ENCODE measurements at places on chromosomes 4 and X. TPM values are rescaled to one million over a fixed set of nuclear protein-coding genes. Genes with fewer than 3 reads are reported as not detected.

GRCh38 chrX:150506486-150506885 lies 61.9 kb upstream of the MTM1 start:
- DNase-seq: no peak

GRCh38 chrX:71489540-71489939 lies 43.4 kb upstream of the OGT start:
- no peak for DNase-seq

Gene DUSP9
- total RNA-seq: under 0.01 TPM

- no peak for DNase-seq
Observed at GRCh38 chr4:26406346-26406975, 83.8 kb downstream of the CCKAR start.

- no peak for DNase-seq
Observed at GRCh38 chr4:183821076-183821853, 83.8 kb upstream of the STOX2 start.

Gene ADGRA3
- 15.3 TPM for total RNA-seq

DNA sequence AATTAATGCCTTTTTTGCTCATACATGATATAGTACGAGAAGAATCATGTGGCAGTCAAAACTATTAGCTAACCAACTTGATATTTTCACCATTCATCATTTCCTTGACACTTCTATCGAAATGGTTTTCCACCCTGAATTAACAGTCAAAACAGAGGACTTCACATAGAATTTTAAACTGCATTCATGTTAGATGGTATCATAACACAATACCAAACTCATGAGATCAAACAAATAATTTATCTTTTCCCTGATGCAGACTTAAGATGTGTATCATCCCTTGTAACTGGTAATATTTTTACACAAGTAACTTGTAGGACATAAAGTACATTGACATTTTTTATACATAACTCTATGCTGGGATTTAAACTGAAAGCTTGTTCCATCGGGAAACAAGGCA lies 18.2 kb upstream of the ANTXR2 start:
- DNase-seq: no peak

DNA sequence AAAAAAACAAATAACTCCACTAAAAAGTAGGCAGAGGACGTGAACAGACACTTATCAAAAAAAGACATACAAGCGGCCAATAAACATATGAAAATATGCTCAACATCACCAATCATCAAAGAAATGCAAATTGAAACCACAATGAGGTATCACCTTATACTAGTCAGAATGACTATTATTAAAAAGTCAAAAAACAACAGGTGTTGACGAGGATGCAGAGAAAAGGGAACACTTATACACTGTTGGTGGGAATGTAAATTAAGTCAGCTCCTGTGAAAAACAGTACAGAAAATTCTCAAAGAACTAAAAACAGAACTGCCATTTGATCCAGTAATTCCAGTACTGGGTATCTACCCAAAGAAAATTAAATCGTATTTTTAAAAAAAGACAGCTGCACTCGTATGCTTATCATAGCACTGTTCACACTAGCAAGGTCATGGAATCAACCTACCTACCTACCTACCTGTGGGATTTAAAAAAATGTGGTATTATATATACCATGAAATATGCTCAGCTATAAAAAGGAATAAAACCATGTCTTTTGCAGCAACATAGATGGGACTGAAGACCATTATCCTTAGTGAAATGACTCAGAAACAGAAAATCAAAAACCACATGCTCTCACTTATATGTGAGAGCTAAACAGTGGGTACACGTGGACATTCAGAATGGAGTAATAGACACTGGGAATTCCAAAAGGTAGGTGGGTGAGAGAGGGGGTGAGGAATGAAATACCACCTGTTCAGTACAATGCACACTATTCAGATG lies 24.8 kb upstream of the PTPN13 start:
- no peak for DNase-seq

Gene CCNG2
- 24.7 TPM for total RNA-seq

DNA sequence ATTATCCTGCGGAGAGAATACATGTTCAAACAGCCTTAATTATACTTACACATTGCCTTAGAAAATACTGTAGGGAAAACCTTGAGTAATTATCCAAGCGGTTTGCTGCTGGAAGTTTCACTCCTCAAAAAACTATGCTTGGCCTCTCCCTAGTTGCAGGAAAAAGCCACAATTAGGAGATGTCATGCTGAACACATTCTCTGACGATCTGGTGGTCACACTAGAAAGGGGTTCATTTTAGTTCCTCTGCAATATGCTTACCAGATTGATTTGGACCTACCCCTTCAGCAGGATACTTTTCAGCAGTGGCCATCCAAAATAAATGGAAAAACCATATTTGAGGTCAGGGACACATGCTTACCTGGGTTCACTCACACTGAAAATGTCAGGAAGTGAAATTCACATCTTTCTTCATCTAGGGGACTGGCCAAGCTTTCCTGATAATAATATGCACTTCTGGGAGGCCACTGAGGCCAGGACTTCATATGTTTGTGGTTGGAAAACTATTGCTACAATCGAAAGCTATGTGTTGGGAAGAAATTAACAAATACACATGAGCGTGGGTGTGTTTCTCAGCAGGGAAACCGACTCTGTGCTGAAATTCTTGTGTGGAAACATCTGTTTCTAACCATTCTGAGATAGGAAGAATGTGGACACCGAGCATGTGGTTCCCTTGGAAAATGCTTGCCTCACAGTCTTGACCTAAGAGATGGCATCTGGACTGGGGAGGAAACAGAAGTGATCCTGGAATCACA lies 68.8 kb downstream of the ATXN3L start:
- peak; percentile 32 for DNase-seq

- DNase-seq: no peak
Observed at GRCh38 chrX:118066867-118067515, 49.6 kb downstream of the KLHL13 start.

GRCh38 chr4:5545271-5545670 lies 163.1 kb downstream of the EVC2 start:
- DNase-seq: peak; percentile 64

Gene CA5B
- total RNA-seq: 1.5 TPM

DNA sequence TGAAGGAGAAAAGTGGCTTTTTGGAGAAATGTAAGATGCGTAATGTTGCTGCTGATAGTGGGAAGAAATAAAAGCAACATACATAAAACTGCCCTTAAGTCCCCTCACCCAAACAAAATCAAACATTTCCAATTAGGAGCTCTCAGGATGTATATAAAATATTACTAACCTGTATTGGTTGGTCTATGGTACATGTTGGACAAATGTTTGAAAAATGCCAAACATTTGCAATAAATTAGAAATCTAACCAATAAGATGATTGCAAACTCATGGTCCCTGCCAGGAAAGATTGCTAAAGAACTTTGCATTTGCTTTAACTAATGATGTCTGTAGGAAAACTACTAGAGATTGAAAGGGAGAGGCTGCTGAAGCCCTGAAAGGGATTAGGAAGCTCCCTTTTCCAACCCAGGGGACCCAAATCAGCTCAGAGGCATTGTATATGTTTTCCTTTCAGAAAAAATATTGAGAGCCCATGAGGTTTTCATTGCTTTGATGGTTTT lies 1.8 kb downstream of the SFRP2 start:
- no peak for DNase-seq

Gene GUCY2F
- total RNA-seq: not detected

- no peak for DNase-seq
Observed at GRCh38 chr4:185004562-185005218, 13.6 kb upstream of the HELT start.

- DNase-seq: no peak
Observed at GRCh38 chr4:27524224-27524623, 663.6 kb downstream of the STIM2 start.

Gene GPR82
- not detected for total RNA-seq

- DNase-seq: no peak
Observed at GRCh38 chrX:115687595-115687994, 126.6 kb downstream of the PLS3 start.

- DNase-seq: no peak
Observed at GRCh38 chrX:29067351-29067750, 480.1 kb downstream of the IL1RAPL1 start.

DNA sequence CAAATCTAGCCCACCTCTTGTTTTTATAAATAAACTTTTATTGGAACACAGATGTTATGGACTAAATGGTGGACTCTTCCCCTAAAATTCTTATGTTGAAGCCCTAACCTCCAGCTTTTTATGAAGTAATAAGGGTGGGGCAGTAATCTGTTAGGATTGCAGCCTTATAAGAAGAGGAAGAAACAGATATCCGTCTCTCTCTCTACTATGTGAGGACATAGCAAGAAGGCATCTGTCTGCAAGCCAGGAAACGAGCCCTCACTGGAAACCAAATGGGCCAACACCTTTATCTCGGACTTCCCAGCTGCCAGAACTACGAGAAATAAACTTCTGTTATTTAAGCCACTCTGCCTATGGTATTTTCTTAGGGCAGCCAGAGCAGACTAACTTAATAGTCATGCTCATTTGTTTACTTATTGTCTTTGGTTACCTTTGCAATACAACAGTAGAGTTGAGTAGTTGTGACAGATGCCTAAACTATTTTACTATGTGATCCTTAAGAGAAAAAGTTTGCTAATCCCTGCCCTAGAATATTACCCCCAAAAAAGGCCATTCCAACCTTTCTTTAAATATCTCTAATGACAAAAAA lies 67.4 kb downstream of the MANBA start:
- DNase-seq: no peak

DNA sequence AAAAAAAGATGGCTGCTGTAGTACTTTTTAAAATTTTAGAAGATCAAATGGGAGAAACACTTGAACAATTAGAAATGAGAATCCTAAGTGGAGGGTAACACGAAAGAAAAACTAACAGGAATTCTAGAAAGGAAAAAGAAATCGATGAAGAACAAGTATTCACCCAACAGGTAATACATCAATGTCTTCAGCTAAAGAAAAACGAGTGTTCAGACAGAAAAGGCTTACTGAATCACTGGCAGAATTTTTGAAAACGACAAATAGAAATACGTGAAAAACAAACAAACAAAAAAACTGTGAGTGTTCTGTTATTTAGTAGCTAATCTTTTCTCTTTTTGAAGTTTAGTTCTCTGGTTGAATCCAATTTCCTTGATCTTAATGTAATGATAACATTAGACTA lies 1.8 kb downstream of the MAD2L1 start:
- DNase-seq: no peak

DNA sequence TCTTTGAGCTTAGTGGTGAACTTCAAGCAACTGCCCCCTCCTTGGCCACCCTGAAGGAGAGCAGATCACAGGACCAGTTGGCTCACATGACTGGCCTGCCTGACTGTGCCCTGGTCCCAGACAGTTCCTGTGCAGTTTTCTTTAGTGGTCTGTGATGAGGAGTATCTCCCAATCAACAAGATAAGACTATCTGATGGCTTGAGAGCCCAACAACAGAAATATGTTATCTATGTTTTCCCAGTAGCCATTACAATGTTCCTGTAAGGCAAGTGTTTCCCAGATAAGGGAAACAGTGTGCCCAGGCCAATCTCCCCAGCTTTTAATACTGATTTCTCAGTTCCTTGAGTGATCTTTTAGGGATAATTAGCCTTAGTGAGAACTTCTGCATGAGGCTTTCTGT lies 14.2 kb upstream of the TIMM8A start:
- DNase-seq: no peak

DNA sequence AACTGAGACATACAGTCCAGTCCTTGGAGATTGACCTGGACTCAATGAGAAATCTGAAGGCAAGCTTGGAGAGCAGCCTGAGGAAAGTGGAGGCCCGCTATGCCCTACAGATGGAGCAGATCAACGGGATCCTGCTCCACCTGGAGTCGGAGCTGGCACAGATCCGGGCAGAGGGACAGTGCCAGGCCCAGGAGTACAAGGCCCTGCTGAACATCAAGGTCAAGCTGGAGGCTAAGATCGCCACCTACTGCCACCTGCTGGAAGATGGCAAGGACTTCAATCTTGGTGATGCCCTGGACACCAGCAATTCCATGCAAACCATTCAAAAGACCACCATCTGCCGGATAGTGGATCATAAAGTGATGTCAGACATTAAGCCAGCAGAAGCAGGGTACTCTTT lies 20.4 kb upstream of the FRMPD3 start:
- peak; percentile 15 for DNase-seq

Gene BMPR1B
- 0.38 TPM for total RNA-seq

Gene GLRA3
- not detected for total RNA-seq

GRCh38 chr4:1948232-1948631 lies 60.5 kb downstream of the NELFA start:
- DNase-seq: no peak

- DNase-seq: no peak
Observed at GRCh38 chr4:114807357-114807756, 208.8 kb downstream of the UGT8 start.

DNA sequence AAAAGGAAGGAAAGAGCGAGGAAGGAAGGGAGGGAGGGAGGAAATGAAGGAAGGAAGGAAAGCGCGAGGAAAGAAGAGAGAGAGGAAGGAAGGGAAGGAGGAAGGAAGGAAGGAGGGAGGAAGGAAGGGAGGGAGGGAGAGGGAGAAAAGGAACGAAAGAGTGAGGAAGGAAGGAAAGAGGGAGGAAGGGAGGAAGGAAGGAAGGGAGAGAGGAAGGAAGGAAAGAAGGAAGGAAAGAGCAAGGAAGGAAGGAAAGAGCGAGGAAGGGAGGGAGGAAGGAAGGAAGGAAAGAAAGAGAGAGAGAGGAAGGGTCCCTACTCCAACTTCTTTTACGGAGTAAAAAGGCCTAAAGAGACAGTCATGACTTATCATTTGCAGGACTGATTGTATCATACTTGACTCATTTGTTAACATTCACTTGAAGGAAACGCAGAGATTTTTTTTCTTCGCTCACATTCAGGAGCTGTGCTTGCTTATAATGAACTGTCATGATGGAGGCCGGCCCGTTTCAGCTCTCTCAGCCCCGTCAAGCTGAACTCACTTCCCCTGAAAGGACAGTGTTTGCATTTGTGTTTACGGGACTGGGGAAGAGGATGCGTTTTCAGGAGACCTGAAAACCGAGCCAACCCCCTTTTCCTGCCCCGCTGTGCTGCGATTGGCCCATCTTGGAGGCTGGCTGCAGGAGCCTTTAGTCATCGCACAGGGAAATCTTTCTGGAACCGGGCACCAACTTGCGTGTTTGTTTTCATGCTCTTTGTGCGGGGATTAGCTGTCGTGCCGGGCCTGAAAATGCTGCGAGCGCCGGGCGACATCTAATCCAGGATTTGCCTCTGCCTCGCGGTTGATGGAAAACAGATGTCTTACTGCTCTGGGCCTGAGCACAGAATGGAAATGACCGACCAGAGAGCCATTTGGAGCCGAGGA lies 17.8 kb downstream of the TRIM2 start:
- DNase-seq: no peak

DNA sequence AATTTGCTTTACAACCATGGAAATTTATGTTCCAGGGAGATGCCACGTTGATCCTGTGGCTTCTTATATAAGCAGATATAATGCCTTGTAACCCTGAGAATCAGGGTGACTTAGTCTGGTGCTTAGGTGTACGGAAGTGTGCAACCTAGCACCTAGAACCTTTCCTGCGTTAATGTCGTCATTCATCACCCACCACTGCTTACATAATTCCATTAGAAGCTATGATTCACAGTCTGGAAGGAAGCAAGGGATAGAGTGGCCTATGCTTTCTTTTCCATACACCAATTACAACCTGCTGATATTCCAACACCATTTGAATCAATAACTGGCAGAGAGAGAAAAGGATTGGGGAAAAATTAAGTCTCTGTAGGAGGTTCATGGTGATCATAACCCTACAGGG lies 17.3 kb upstream of the CXCL8 start:
- peak; percentile 60 for DNase-seq

Gene MAGEE1
- 1.0 TPM for total RNA-seq
